ENCODE measurements at places on chromosomes 16 and 17.

GRCh38 chr17:15511142-15511541, 43.7 kb upstream of the CDRT4 start:
- DNase-seq: no peak

DNA sequence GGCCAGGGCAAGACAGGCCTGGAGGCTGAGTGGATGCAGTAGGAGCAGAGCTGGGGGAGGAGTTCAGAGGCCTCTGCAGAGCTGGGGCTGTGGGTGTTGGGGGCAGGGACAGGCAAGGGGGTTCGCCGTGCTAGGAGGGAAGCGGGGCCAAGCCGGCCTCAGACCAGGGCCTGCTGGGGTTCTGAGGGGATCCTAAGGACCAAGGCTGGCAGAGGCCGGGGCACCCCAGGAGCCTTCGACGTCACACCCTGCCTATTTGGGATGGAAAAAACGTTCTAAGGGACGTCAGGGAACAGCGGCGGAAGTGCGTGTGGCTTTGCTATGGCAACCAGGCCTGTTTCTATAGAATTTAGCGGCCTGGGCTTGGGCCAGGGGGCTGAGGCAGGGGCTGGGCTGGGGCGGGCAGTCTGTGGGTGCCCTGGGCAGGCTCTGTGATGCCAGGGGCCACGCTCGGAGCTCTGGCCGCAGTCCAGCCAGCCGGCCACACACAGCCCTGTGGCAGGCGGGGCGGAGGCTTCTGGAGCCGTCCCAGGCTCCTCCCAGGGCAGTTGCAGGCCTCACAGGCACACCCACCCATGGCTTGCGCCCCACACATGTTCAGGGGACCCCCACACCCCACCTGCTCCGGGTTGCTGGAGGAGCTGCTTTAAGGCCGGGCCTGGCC, 3.7 kb downstream of the TRAF7 start:
- DNase-seq: no peak

GRCh38 chr16:48383877-48384519, 1.2 kb downstream of the SIAH1 start:
- DNase-seq: no peak

DNA sequence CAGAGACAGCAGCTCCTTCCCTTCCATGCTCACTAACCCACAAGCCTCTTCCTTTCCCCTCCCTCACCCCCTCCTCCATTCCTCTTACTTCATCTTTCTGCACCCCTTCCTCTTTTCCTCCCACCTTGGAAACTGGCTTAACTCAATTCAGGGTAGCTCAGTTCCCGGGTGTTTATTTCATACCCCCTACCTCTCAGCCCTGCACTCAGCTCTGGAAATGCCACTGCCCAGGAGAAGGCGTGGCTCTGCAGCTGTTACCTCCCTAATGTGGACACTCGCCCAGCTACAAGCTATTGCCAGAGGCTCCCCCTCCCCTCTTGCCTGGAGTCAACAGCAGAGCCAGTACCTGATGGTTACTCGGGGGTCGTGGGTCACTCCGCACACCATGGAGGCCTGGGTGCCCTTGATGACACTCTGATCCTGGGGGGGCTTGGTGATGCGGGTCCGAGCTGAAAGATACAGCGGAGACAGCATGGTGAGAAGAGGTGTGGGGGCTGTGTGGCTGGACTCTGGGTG, 118.4 kb upstream of the CDC42EP4 start:
- no peak for DNase-seq

- DNase-seq: no peak
Measured at GRCh38 chr16:1285669-1286512, 23.5 kb upstream of the UBE2I start.

- DNase-seq: no peak
Measured at GRCh38 chr17:81934850-81935708, 2.0 kb downstream of the PYCR1 start.

DNA sequence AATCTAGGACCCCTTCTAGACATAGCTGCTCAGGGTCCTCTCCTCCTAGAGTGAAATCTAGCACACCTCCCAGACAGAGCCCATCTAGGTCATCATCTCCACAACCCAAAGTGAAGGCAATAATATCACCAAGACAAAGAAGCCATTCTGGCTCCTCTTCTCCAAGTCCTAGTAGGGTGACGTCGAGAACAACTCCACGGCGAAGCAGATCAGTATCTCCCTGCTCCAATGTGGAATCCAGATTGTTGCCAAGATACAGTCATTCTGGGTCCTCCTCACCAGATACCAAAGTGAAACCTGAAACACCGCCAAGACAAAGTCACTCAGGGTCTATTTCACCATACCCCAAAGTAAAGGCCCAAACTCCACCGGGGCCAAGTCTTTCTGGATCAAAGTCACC, 10.7 kb downstream of the SRRM2 start:
- no peak for DNase-seq

- no peak for DNase-seq
Measured at GRCh38 chr16:23016368-23016767, 132.9 kb downstream of the USP31 start.

GRCh38 chr17:4014148-4014927, 50.1 kb upstream of the ATP2A3 start:
- DNase-seq: no peak

DNA sequence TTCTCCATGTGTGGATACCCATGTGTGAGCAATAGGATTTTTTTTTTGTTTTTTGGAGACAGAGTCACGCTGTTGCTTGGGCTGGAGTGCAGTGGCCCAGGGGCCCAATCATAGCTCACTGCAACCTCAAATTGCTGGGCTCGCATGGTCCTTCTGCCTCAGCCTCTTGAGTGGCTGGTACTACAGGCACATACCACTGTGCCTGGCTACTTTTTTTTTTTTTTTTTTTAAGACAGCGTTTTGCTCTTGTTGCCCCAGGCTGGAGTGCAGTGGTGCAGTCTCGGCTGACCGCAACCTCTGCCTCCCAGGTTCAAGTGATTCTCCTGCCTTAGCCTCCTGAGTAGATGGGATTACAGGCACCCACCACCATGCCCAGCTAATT, 16.7 kb downstream of the MGRN1 start:
- no peak for DNase-seq

- DNase-seq: no peak
Measured at GRCh38 chr16:68257251-68257905, 6.9 kb upstream of the SLC7A6 start.

DNA sequence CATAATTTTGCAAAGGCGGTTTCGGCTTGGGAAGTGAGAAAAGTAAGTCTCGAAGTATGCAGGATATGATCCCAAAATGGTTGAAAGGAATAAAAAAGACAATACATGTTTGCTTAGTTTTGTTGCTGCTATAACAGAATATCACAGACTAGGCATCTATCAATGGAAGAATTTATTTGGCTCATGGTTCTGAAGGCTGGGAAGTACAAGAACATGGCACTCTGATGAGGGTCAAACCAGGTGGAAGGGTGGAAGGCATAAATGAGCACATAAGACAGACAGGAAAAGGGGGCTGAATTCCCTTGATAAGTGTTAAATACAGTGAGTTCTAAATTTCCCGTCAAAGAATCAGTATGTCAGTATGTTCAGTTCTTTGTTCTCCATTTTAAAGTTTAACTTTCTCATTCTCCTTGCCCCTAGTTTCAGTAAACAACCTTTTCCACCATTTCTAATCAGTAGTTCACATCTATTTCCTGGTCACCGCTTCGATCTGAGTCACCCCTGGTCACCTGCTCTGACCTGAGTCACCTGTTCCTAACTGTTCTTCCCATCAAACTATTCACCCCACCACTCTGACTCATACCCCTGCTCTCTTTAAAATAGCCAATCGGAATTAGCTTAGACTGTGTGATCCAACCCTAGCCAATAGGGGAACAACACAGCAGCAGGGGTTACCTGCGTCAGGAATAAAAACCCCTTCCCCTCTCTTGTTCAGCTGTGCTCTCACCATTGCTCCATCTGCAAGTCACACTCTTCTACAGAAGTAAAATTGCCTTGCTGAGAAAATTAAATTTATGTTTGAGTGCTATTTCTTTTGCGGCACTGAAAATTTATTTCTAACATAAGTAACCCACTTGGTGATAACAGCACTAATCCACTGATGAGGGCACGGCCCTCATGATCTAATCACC, 240.8 kb downstream of the STX8 start:
- DNase-seq: no peak

GRCh38 chr17:50062293-50063243, 6.7 kb downstream of the ITGA3 start:
- DNase-seq: no peak

- no peak for DNase-seq
Measured at GRCh38 chr17:62892061-62892675, 73.9 kb upstream of the TANC2 start.

- no peak for DNase-seq
Measured at GRCh38 chr16:25052151-25052511, 37.0 kb upstream of the ARHGAP17 start.

- DNase-seq: no peak
Measured at GRCh38 chr17:82121246-82121645, 23.2 kb upstream of the FASN start.

- no peak for DNase-seq
Measured at GRCh38 chr16:7612671-7613070, 280.0 kb downstream of the RBFOX1 start.

- DNase-seq: no peak
Measured at GRCh38 chr17:67482764-67483163, 105.7 kb downstream of the PITPNC1 start.

DNA sequence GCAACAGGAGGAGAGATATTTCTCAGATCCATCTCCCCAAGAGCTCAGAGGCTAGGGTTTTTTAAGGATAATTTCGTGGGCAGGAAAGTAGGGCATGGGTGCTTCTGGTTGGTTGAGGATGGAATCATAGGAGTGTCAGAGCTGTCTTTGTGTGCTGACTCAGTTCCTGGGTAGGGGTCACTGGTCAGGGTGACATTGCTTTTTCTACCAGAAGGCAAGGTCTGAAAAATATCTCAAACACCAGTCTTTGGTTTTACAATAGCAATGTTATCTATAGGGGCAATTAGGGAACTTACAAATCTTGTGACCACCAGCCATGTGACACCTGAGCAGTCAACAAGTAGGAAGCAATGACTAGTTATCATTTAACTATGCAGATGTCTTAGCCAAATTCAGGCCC, 82.9 kb upstream of the DYNLRB2 start:
- no peak for DNase-seq

- no peak for DNase-seq
Measured at GRCh38 chr17:73189417-73190099, 3.3 kb upstream of the COG1 start.

GRCh38 chr17:66573078-66573477, 261.8 kb upstream of the CACNG5 start:
- DNase-seq: no peak
